ENCODE measurements at places on chromosomes 6 and 20.

DNA sequence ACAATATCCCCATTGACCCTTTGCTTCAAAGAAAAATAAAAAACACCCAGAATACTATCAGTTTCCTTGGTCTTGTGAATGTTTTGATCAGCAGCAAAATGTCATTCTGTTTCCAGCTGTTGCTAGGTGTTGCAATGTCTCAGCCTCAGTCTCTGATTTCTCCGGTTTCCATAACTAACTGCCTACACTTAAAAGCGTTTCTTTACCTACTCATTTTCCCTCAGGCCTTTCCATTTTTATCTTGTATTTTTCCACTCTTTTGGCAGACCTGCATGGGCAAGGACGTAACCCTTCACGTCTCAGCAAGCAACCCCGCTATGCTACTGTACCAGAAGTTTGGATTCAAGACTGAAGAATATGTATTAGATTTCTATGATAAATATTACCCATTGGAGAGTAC is 49.4 kb downstream of the KAT14 start:
- DNase-seq: no peak

DNA sequence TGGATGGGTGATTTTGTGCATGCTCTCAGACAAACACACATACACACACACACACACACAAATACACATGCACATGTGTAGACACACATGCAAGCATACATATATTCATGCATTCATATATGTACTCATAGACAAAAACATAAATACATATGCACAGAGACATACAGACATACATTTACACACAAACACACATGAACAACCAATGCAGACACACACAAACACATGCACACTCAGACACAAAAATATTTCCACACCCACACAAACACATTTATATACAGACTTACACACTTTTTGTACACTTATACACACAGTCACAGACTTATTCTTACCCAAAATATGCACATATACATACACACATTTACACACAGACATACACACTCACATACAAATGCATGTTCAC is 94.9 kb upstream of the NKX2-2 start:
- no peak for DNase-seq

- DNase-seq: no peak
Measured at GRCh38 chr20:642398-643174, 10.4 kb downstream of the SRXN1 start.

GRCh38 chr6:151436300-151436699 is 15.6 kb downstream of the RMND1 start:
- no peak for DNase-seq

DNA sequence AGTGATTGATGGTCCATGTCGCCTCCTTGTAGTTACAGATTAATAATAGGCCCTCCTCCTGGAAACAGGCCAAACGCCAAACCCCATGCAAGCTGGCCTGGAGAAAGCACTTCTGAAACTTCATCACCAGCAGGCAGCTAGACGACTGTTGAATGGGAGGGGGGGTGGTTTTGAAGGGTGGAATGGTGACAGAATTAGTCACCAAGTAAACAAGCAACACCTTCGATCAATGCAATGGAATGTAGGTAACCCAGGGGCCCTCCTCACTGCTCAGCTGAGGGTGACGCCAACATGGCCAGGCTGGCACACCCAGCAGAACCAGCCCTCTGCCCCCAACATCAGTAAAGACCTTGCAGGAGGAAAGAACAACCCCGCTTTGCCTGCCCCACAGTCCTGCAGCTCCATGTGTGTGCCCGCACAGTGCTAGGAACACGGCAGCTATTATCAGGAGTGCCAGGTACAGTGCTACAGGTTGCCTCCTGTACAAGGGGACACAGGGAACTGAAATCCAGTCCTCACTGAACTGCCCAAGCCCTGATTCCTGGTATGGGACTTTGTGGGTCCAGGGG is 2.7 kb downstream of the BCAS1 start:
- no peak for DNase-seq

Data from activated effector memory CD4-positive, alpha-beta T cell treated with anti-CD3 and anti-CD28 coated beads, Interleukin-2, amount 50 U/mL, for 16 hours (primary cell).